Activated CD4-positive, alpha-beta T cell treated with anti-CD3 and anti-CD28 coated beads, Interleukin-2, amount 50 U/mL, for 48 hours (primary cell): ENCODE measurements at places on chromosomes 4 and X.
A peak's percentile ranks its signal among the peaks of the same experiment; 100 is the strongest.

DNA sequence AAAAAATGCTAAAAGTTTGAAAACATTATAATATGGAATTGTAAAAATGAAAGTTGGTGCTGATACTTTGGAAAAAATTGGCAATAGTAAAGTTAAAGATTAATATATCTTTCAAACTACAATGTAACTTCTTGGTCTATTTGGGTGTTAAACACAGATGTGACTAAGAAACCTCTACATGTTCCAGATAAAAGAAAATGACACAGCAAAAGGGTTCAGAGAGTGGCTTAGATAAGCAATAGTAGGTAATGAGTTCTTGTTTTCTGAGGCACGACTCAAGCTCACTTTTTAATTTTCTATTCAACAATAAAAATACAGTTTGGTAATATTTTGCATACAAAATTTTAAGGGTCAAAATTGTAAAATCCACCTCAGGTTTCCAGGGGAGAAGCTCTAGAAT is 292.7 kb downstream of the GALNTL6 start:
- DNase-seq, result no peak

DNA sequence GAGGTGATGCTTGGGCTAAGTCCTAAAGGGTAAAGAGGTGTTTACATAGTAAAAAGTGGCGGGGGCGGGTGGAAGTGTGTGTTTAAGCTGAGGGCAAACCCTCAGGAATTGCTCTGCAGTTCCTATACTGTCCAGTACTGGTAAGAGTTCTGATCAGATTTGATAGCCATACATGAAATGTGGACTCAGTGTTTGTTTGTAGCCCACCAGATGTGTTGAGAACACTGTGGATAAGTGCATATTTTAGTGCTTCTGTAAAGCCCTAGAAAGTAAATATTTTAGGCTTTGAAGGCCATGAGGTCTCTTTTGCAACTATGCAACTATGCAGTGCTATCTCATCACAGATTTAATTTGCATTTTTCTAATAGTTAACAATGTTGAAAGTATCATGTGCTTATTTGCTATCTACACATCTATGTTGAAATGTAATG is 80.7 kb upstream of the EOLA2 start:
- DNase-seq, result no peak

DNA sequence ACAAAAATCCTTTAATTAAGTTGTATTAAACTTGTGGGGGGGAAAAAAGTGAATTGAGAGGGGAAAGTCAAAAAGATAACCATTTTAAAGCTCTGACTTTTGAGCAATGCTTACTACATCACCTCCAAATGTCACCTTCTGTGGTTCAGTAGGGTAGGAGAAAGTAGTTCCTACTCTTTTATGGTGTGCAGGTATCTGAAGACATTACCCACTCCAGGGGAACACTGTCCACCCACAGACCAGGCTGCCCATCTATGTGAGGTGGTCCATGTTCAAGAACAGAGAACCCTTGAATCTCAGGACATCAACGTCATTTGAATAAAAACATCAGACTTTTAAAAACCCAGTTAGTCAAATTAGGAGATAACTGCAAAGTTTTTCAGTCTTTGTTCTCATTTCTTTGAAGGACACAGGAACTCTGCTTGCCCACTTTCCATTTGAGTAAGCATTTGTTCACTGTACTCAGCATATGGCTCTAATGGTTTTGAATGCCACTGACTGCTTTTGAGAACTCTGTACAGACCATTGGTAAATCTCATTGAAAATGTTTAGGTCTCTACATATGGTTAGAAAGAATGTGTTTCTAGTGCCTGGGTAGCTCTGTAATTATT is 18.4 kb downstream of the NMU start:
- DNase-seq, result no peak

- no peak for DNase-seq
These were observed 273.3 kb downstream of the QDPR start for GRCh38 chr4:17238633-17239032.

DNA sequence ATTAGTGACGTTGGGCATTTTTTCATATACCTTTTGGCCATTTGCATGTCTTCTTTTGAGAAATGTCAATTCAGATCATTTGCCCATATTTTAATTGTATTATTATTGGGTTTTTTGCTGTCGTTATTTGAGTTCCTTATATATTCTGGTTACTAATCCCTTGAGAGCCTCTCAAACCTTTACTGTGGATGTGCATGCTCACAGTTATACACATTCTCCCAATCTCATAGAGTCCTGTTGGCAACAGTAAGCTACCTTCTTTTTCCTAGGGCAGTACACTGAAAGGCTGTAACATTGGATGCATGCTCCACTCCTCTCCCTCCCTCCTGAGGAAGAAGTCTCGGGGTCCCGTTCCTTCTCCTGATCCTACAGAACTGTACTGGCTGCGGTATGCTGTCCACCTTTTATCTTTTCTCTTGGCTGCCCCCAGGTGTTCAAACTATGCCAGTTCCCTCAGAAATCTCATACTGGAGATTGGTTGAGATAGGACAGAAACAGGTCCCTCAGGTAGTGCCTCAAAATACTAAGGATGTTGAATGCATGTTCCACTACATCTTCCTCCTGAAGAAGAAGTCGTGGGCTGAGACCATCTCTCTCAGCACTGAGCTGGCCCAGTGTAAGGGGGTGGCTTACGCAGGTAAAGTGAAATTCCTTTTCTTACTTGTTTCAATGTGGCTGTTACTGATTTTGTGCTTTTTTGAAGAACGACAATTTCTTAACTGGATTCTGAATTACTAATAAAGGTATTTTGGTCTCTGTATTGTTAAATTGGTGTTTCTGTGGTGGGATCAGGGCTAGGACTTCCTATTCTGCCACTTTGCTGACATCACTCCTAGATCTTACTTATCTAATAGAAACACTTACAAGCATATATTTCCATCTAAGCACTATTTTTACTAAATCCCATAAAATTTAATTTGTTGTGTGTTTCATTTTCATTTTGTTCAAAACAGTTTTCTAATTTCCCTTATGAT is 145.4 kb upstream of the HUWE1 start:
- peak; percentile 35 for DNase-seq

- no peak for DNase-seq
These were observed 41.4 kb downstream of the SOD3 start for GRCh38 chr4:24836661-24837242.

DNA sequence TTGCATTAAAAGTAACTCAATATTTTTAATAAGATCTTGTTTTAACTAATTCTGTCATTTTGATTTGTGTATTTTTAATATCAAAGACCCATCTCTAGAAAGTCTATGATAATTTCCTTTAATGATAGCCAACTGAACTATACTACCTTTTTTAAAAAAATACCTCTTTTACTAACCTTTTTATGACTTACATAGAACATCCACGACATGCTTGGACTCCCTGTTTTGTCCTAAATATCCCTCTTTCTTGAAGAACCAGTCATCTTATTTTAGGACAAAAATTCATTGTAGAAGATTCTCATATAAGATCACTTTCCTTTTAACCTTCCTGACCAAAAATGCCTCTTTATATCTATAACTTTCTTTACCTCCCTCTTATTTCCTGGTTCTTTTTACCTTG is 76.8 kb upstream of the GC start:
- no peak for DNase-seq

DNA sequence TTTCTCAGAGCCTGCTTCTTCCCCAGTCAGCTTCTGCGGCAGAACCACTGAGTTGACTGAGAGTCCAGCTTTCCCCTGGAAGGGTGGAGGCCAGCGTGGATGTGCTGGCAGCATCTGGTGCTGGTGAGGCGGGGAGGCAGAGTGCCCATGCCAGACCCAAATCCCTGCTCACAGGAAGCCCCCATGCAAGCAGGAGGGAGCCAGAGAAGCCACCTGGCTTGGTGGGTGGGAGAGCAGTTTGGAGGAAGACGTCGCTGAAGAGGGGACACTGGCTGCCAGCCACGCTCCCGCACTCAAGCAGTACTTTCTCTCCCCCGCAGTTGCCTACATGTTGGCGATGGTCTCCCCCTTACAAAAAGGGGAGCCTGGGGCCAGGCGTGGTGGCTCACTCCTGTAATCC is 6.0 kb downstream of the PDZD4 start:
- DNase-seq, result no peak

DNA sequence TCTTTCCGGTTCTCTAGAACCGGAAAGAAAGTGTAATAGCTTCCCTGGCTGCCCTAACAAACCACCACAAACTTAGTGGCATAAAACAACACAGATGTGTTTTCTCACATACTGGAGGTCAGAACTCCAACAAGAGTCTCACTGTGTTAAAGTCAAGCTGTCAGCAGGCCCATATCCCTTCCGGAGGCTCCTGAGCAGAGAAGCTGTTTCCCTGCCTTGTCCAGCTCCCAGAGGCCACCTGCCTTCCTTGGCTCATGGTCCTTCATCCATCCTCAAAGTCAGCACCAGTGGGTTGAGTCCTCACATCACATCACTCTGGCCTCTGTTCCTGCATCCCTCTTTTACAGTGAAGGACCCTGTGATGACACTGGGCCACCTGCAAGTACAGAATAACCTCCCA is 49.8 kb upstream of the HMX1 start:
- DNase-seq, result no peak

DNA sequence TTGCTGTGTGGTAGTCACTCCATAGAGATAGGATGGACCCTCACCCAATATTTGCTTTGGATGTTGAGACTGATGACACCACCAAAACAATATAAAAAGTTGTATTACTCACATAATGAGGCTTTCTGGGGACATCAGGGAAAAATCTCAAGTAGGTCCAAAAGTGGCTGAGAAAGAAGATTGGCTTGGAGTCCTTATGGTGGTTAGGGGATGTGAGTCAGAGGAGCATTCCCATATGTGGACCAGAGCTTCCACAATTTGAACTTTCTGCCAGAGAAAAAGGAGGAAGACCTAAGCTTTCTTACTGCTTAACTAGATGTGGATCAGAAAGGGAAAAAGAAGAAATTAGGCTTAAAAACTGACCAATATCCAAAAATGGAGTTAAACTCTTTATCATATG is 460.5 kb downstream of the SH3BGRL start:
- DNase-seq, result no peak

DNA sequence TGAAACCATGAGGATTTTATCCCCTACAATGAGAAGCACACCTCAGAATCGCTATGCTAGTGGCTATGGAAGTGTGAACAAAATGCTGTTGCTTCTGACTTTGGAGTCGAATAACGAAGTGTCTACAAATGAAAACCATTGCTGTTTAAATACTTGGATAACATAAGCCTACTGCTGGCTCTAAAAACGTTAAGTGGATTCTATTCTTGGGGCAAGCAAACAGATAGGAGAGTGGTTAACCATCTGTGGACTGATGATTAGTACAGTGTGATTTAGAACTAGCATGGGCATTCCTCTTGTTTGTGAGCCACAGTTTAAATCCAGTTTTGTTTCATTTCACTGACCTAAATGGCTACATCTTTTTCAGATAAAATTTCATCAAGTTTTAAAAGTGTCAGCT is 109.7 kb upstream of the PNPLA4 start:
- DNase-seq, result no peak

GRCh38 chr4:176780995-176781738 is 11.6 kb downstream of the VEGFC start:
- DNase-seq, result no peak

DNA sequence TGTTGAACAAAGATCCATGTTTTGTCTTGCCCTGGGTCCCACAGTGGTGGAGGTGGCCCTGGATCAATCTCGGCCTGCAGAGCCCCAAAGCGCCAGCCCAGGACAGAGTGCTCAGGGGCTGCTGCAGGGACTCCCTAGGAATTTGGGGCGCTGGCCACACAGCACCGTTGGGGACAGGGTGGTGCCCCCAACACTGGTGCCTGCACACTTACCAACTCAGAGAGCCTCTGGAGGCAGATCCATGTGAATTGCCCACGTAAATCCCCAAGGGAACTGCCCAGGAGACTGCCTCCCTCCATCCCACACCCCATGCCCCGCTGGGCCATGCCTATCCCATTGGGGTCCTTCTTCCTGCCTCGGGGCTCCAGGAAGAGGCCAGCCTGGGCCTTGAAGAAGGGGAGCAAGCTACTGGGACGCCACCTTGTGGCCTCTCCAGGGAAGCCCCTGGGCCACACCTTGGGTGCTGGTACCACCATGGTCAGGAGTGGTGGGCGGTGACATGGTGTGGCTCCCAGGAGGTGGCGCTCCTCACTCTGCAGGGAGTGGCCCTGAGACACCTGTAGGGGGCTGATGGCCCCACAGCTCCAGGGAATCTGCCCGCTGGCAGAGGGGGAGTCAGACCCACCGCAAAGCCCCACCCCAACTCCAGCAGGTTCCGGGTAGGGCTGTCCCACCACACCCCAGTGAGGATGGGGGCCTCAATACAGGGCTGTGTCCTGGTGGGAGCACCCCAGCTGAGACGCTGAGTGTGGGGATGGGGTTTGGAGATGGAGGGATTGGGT is 22.8 kb downstream of the CFAP99 start:
- peak; percentile 86 for DNase-seq

GRCh38 chrX:14267216-14267615 is 237.5 kb upstream of the GEMIN8 start:
- no peak for DNase-seq

DNA sequence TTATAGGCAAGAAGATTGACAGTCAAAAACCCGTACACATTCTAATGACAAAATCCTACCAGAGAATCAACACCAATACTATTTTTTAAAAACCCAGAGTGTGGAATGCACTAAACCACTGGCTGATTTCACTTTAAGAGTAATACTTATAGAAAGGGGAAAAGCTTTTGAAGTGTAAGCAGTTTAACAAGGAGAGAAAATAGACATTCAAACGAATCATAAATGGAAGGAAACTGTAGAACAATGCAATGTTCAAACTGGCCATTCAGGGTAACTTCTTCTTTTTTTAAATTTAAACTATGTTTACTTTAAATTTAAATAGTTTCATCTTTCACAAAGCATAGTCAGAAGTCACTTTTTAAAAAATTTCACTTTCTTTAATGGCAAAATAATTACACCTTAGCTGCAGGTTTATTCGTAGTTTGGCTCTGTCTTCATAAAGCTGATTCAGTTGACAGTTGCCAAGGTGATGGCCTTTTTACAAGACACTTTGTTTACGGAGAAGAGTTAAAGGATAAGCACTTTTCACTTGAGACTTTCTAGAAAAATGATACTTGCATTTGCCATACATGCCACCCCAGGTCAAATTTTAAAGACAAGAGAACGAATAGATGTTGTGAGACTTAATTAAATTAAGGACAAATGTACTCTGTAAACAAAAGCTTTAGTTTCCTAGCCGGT is 82.4 kb upstream of the KLF3 start:
- no peak for DNase-seq

DNA sequence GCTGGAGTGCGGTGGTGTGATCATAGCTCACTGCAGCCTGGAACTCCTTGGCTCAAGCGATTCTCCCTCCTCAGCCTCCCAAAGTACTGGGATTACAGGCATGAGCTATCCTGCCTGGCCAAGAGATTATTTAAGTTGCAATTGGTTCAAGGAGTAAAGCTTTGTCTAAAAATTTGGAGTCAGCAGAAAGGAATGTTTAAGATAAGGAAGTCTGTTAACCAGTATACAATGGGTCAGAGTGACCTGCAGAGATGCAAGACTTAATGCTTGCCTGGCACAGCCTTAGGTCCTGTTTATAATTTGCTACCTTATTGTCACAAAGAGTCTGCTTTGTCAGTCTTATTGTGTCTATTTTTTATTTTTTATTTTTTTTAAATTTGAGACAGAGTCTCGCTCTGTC is 826.2 kb downstream of the NLGN4X start:
- no peak for DNase-seq

GRCh38 chr4:10006601-10007435 is 14.5 kb downstream of the SLC2A9 start:
- no peak for DNase-seq

- DNase-seq, result no peak
These were observed 85.7 kb downstream of the EFNB1 start for GRCh38 chrX:68914479-68914946.

- peak; percentile 63 for DNase-seq
These were observed 29.2 kb upstream of the MXD4 start for GRCh38 chr4:2290974-2291704.
